ENCODE measurements at places on chromosomes 5 and 9.

DNA sequence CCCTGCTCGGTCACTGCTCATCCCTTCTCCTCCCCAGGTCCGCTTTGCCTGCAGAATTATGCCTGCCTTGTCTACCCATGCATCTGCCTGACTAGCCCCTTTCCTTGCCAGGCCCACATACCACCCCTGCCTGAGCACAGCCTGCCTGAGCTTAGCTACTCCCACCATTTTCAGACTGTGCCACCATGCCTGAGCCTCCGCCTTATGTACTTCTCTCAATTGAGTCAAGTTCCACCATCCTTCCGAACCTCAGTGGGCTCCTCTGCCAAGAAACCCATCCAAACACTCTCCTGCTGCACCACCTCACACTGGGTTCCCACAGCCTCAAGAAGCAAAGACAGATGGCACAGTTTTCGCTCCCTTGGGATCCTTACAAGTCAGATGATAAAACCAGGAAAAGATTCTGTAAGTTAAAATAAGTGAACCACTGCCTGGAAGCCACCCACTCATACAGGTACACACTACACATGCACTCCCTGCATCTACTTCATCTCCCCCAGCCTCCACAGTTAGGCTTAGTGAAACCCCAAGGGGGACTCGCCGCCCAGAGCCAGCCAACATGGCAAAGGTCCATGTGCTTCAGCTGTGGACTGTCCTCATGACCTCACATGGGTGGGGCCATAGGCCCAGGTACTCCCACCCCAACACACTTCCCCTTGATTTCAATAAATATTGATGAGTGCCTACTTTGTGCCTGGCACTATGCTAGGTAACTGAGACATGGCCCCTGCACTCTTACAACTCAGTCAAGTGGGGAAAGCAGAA, 23.1 kb downstream of the P4HA2 start:
- no peak for DNase-seq

GRCh38 chr9:136441681-136442245, 2.1 kb upstream of the INPP5E start:
- DNase-seq = no peak

GRCh38 chr5:92659246-92659645, 921.8 kb downstream of the NR2F1-AS1 start:
- no peak for DNase-seq

- DNase-seq = no peak
Measured at GRCh38 chr9:110148384-110148783, 59.6 kb downstream of the C9orf152 start.

DNA sequence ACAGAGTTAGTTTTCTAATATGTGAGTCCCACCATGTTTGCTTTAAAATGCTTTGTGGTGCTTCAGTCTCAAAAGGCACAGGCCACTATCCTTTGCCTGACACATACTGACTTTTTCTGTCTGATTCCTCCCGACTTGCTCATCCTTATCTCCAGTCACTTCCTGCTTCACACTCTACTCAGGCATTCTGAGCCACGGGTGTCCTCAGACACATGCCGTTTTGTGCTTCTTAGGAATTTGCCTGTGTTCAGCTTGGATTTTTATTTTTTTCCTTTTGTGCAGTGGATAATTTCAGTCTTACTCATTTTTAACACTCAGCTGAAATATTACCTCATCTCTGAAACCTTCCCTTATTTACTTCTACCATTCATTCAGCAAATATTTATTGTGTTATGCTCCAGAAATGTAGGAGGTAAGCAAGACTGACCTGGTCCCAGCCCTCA, 54.1 kb downstream of the MAN2A1 start:
- peak; percentile 87 for DNase-seq

- peak; percentile 90 for DNase-seq
Measured at GRCh38 chr5:135456238-135457099, 4.3 kb upstream of the TIFAB start.

DNA sequence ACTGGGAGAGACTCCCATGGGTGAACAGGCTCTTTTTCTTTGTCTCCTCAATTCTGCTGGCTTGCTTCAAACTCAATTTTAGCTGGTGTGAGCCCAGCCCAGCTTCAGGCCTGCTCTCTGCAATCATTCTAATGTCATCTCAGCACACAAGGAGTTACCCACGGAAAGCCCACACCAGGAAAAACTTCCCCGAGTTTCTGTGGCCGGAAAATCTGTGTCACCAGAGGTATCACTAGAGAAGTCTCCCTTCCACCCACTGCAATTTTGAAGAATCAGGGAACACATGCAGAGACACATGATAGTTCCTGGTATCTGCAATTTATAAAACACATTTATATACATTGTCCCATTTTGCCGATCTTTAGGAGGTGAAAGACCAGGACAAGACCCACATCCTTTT, 13.5 kb upstream of the NDFIP1 start:
- DNase-seq = no peak

DNA sequence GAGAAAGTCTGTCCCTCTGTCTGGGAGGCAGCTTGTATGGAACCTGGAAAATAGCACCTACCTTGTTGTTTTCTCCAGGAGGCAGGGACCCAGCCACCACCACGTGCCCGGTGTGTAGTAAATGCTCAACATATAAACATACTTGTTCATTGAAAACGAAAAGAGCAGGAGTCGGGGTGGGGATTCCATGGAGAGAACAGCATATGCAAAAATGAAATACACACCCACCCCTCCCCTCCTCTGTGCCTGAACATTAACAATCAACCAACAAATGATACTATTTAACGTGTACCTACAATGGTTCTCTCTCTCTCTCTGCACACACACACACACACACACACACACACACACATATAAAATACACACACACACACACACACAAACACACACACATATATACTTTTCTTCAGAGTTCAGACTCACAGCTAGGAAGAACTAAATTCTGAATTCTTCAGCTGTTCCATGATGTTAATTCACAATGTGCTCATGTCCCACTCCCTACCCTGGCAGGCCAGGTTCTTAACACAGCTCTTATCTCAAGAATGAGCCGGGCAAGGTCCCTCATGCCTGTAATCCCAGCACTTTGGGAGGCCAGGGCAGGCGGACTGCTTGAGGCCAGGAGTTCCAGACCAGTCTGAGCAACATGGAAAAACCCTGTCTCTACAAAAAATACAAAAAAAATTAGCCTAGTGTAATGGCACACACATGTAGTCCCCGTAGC, 16.3 kb upstream of the DENND1A start:
- DNase-seq = no peak

GRCh38 chr5:169431386-169431785, 130.4 kb upstream of the SLIT3 start:
- no peak for DNase-seq

DNA sequence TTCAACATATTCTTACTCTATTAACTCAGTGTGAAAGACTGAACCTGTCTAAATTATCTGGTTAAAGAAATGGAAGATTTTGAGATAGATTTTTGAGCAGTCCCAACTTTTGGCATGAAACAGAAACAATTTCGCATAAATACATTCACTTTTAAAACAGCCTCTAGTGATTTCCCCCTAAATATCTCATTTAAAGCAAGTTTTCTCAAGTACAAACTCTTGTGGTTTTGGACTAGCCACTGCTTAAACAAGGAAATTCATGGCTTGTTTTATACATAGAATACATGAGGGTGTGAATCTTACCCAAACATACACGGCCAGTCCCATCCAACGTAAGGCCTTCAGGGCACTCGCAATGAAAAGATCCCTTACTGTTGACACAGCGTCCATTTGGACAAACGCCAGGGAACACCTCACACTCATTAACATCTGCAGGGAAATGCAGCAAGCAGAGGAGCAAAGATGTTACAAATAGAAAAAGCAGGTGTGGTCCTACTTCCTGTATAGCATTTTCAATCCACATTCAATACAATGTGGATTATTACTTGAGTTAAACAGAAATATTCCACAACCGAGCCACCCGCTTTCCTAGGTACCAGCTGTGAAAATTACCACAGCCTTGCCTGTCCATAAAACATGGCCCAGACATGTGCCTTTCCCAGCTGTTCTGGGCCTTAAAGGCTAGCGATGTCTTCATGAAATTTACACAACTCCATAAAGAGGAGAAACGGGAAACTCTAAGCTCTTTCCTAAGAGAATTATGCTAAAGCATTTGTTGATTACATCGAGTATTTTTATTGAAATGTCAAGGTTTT, 188.8 kb downstream of the FBN2 start:
- no peak for DNase-seq

DNA sequence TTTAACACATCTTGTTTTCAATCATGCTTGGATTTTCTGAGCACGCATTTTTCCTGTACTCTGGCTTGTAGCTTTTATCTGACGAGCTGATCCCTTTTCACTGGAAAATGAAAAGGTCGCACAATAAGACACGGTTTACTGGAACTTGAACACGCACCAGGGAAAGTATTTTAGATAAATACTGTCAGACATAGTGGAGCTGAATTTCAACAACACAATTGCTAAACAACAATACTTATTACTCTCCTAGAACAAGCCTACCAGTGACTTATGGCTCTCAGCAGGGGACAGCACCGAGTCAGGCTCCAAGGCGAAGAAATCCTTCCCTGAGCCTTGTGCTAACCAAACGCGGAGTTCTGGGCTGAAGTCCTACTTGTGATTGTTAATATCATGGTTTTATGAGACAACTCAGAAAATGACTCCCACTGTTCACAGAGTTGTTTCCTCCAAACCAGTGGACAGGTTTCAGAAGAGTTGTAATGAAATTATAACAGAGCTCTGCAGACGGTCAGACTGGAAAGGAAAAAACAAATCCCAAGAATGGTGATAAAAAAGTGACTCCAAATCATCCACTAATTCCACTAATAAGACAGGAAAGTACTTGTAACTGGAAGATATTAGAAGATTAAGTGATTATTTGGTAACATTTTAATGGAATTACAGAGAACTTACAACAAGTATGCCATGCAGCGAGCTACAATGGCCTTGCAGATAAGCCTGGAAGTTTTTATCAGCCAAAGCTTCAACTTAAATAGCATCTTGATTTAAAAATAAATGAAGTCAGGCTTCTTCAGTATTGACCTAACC, 359.6 kb downstream of the EBF1 start:
- no peak for DNase-seq

DNA sequence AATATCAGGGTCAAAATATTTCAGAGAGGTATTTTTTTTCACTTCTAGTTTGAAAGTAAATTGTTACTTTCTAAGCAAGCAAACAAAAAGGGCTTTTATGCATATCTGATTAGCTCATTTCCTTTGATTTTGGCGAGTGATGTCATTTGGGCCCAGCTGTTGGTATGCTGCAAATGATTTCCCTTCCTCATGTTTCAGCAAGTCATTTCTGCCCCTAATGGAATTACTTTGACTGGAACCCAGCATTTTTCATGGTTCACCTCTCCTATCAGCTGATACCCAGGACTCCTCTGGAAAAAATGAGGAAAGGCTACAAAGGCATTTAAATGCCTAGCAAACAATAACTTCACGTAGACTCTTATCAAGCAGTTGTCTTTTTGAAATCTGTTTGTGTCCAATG, 500.6 kb downstream of the EBF1 start:
- peak; percentile 44 for DNase-seq

GRCh38 chr5:72021651-72022357, 85.5 kb upstream of the MAP1B start:
- no peak for DNase-seq
